Ovary (tissue), 10 donors: ENCODE measurements at places on chromosomes 4 and X. TPM values are rescaled to one million over a fixed set of nuclear protein-coding genes. Genes with fewer than 3 reads are reported as not detected.

GRCh38 chrX:72201836-72202536 lies 20.4 kb downstream of the PIN4 start:
- no peak for DNase-seq

GRCh38 chr4:40033613-40034012 lies 23.0 kb upstream of the N4BP2 start:
- no peak for DNase-seq

DNA sequence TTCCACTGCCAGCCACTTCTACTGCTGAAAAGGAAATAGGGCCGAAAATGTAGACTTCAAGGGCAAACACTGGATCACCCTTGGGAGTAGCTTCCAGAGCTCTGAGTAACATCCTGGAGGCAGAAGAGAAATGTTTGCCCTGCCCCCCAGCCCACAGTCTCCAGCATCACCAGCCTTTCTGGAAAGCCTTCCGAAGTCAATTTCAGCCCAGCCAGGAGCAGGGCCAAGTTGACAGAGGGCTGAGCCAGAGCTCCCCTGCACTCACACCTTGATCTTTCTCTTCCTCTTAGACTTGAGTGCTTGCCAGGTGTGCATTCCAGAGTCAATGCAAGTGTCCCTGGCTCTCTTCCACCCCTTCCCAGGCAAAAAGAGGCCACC lies 35.2 kb downstream of the SLC25A5 start:
- no peak for DNase-seq

The P2RY8 gene
- total RNA-seq, result 1.3 TPM

DNA sequence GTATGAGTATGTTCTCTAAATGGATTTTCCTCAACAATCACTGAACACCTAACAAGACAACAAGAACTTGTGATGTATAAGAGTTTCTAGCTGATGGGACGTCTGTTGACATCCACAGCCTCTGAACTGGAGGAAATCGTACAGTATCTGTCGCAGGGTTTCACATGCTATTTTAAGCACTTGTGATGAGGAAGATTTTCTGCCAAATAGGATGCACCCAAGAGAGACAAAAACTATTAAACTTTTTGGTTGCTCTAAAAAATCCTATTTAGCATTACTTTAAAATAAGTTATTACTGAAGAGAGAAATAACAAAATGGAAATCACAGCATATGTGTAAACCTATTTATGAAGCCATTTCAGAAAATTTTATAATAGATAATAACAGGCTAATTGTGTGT lies 356.1 kb upstream of the SLC7A11 start:
- no peak for DNase-seq

GRCh38 chr4:172657081-172657480 lies 511.5 kb upstream of the GALNT7 start:
- DNase-seq, result no peak

DNA sequence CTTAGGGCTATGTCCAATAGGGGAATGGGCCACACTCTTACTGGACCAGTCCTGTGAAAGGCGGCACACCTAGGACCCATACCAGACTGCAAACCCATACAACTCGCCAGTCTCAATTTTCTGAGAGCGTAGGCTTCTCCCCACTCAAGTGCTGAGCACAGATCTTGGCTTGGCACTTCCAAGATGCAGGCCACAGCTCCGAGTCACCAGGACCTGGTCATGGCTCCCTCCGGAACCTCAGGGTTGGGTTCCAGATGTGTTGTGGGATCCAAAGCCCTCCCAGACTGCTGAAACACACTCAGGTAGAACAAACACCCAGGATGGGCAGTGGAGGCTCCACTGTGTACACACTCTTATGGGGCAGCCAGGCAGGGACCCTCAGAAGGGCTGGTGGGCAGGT lies 103.3 kb downstream of the TMEM144 start:
- no peak for DNase-seq

The MAGEA4 gene
- not detected for total RNA-seq

DNA sequence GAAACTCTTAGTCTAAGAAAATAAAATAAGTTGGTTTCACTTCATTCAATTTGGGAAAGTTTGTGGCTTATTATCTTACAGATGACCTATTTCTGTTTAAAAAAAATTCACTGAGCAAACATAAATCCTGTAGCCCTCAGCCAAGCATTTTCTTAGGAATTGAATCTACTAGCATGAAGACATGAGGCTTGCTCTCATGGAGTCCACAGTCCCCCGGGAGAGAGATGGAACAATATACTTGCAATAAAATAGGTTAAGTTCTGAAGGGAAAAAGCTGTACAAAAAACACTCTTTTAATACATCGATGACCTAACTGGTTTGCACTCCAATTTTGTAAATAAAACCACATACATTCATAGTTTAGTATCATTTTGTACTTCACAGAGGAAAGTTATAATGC lies 642.6 kb upstream of the FAM241A start:
- no peak for DNase-seq
